ENCODE measurements at places on chromosomes 5 and 9.

DNA sequence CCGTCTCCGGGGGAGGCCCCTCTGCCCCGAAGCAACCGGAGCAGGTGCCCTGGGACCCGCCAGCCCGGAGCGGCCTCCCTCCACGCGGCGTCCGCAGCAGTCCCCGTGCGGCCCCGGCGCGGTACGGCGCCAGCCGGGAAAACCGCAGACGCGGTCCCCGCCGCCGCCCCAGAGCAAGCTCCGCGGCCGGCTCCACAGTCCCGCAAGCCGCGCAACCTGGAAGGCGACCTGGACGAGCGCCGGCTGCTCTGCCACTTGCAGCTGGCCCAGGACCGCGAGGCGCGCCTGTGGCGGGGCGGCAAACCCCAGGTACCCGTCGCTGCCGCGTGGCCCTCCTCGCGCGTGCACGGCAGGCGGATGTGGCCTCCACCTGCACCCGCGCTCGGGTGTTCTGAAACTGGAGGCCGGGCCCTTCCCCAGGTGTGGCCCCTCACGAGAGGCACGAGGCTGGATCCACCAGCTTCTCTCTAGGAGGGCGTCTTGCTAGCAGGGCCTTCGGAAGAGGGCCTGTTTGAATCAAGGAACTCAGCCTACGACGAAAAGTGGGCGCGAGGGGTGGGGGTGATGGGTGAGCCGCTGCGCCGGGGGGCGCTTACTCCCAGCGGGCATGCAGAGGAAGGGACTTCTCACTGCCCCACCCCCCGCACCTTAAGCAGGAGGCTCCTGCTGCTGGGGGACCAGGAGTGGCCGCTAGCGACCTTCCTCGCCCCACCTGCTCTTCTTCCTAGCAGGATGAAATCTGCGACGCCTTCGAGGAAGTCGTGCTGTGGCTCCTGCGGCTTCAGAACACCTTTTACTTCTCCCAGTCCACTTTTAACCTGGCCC is 602 bp downstream of the CCNI2 start:
- peak; percentile 73 for DNase-seq

GRCh38 chr9:116905171-116905588 is 218.1 kb downstream of the TRIM32 start:
- DNase-seq: no peak

DNA sequence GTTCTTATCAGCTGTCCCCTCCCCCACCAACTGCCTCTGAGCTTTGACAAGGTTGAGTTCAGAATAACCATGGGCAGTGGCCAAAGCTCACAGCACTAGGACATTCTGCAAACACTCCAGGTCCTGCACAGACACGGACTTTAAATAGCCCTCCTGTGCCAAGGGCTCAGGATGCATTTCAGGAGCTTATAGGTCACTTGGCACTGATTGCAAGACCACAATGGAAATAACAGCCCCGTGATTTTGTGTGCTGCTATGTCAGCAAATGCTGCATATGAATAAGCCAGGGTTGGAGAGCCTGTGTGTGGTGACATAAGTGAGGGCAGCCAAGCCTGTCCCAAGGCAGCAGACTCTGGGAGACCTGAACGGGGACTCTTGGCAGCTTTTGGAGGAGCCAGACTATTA is 150.7 kb downstream of the DMRT2 start:
- no peak for DNase-seq

- DNase-seq: no peak
Observed at GRCh38 chr5:74632947-74633356, 7.6 kb downstream of the ENC1 start.

- DNase-seq: no peak
Observed at GRCh38 chr9:92725766-92726165, 38.9 kb downstream of the BICD2 start.

DNA sequence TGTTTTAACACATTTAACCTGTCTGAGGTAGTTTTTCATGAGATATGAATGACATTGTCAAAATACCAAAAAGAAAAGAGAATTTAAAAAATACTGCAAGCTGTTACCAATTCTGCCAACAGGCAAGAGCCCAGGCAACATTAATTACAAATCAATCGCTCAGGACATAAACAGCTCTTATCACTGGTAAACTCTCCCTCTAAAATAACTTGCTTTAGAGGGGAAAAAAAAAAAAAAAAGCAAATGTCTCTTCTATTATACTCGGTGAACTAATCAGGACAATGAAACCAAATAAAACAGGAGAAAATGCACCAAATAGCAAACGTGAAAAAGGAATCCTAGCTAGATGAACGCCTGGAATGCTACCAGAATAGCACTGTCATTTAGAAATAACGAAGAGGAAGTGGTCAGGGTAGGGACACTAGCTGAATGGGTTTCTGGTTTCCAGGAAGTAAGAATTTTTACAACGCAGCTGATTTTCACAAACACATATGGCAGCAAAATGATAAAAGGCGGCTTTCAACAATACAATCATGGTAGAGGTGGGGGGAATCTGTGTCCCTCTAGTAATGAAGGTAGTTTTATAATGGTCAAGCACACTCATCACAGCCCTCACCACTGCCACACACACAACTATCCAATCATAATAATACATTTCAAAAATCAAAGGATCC is 94.9 kb downstream of the DENND1A start:
- DNase-seq: no peak

DNA sequence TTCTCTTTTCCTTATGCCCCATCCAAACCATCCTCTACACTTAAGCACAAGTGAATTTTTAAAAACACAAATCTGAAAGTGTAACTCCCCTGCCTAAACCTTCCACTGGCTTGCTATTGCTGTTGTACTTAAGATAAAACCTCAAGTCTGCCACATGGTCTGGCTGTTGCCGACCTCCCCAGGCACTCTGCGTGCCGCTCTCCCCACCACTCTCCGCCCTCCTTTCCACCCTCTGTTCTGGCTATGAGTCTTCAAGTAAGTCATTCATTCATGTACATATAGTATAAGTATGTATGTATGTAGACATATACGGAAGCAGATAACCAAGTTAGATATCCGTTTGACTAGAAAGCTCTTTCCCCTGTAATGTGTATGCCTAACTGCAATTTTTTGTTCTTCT is 94.7 kb upstream of the ANKRD55 start:
- peak; percentile 34 for DNase-seq

DNA sequence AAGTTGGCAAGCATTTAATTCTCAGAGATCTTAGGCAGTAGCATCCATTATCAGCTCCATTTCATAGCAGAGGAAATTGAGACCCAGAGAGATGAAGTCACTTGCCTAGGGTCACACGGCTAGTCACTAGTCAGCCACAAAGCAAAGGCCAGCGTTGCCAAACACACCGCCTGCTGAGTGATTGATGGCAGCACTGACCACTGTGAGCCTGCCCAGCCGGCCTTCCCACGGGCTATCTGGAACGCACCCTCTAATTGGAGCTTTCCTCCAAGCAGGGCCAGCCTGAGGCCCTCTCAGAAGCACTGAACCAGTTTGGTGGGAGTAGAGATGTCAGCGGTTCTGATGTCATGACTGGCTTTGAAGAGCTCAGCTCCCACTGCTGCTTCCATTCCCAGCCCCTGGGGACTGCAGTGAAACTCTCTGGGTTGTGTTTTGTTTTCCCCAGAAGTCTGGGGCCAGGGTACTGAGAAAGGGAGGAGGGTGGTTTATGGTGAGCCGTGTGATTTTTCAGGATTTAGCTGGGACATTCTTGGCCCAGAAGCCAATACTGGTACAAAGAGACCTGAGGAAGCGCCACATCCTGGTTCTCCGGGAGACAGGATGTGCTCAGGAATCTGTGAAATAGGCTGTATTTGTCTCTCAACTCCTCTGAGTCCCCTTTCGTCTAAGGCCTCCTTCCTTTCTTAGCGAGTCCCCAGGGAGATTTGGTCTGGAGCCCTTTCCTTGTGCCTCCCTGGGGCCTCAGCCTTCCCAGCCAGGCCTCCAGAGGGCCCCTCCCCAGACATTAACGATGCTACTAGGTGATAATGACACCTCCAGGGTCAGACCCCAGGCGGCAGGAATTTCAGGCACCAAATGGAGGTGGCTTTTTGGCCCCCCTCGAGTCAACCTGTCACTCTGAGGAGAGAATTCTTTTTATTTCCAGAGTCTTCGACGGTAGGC is 44.5 kb downstream of the SPRY4 start:
- no peak for DNase-seq

- no peak for DNase-seq
Observed at GRCh38 chr9:101354765-101355708, 29.8 kb downstream of the BAAT start.

DNA sequence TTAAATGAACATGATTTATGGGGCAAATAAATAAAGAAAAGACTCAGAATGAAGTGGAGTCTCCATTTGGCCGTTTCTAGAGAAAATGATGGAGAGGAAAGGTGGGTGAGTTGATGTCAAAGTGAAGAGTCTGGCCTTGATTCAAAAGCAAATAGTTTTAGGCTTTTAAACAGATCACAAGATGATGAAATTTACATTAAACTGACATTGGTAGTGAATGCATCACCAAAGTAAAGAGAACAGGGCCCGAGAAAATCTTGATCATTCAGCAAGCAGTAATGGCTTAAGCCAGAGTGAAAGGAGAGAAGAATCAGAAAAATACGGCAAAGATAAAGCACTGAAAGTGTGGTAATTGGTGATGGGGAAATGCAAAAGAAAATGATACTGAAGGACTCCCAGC is 460.0 kb upstream of the SGCD start:
- DNase-seq: no peak

GRCh38 chr5:102798104-102798785 is 43.1 kb downstream of the PAM start:
- no peak for DNase-seq

- no peak for DNase-seq
Observed at GRCh38 chr5:35743644-35744043, 113.0 kb upstream of the IL7R start.

DNA sequence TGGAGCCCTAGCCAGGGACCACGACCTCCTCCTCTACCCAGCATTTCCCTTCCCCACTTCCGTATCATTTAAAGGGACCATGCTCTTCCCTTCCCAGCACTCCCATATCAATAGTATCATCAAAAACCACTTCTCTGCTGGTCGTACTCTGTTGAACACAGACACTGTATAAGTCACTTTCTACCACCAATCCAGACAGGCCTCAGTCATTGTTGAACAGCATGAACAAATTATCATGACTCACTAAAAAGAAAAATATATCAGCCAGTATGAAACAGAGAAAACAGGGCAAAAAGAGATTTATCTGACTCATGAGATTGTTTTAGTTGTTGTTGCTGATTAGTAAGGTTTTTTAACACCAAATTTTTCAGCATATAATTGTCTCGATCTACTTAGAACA is 89.8 kb downstream of the CDKN2A start:
- no peak for DNase-seq

- DNase-seq: no peak
Observed at GRCh38 chr9:16726029-16726428, 144.4 kb downstream of the BNC2 start.

GRCh38 chr5:179297486-179298180 is 47.6 kb downstream of the ADAMTS2 start:
- DNase-seq: no peak

- DNase-seq: no peak
Observed at GRCh38 chr5:173780235-173781234, 107.6 kb upstream of the CPEB4 start.

DNA sequence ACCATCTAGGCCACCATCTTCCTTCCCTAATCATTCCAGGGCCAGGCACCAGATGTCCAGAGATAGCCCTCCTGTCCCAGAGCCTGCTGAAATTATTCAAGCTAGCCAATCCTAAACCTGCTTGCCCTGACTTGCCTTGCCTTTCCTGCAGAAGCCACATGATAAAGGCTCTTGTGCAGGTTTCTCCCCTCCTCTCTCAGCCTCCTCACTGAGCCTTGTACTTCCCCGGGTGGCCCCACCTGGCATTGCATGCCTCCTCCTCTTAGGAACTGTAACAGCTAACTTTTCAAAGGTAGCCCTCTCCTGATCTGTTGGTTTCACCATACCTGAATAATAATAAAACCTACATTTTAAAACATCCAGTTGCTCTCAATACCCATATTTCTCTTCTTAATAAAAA is 42.6 kb downstream of the DIRAS2 start:
- DNase-seq: no peak

- DNase-seq: no peak
Observed at GRCh38 chr9:77472646-77473045, 175.5 kb downstream of the GNA14 start.

- DNase-seq: no peak
Observed at GRCh38 chr5:109740966-109741365, 51.2 kb downstream of the MAN2A1 start.

- DNase-seq: no peak
Observed at GRCh38 chr9:88920645-88921044, 70.6 kb upstream of the S1PR3 start.

- DNase-seq: no peak
Observed at GRCh38 chr9:125544988-125545651, 161.9 kb downstream of the MAPKAP1 start.

GRCh38 chr9:136259517-136259813 is 13.9 kb upstream of the QSOX2 start:
- no peak for DNase-seq

GRCh38 chr5:181188700-181189362 is 16.2 kb downstream of the TRIM7 start:
- peak; percentile 87 for DNase-seq

- DNase-seq: no peak
Observed at GRCh38 chr5:38913714-38914113, 67.9 kb downstream of the OSMR start.

DNA sequence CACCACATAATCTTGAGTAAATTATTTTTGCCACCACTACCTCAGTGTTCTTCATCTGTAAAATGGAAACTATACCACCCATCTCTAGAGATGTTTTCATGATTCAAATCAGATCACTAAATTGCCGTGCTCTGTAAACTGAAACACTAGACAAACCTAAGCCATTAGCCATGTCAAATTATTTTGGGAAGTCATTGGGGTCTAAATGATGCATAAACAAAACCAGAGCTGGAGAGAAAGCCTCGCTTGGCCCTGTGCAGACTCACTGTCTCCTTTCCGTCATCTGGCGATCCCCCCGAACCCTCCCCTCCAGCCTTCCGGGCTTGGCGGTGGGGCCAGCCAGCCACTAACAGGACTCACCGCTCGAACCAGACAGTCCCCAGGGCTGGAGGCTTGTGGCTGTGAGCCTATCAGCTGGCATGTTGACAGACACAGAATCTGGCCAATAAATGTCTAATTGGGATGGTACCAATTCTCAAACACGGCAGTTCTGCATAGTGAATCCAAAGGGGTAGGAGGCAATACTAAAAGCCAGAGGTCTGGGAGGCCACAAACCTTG is 256.5 kb downstream of the SEC61B start:
- no peak for DNase-seq

GRCh38 chr5:129781594-129781993 is 33.7 kb downstream of the MINAR2 start:
- DNase-seq: no peak

DNA sequence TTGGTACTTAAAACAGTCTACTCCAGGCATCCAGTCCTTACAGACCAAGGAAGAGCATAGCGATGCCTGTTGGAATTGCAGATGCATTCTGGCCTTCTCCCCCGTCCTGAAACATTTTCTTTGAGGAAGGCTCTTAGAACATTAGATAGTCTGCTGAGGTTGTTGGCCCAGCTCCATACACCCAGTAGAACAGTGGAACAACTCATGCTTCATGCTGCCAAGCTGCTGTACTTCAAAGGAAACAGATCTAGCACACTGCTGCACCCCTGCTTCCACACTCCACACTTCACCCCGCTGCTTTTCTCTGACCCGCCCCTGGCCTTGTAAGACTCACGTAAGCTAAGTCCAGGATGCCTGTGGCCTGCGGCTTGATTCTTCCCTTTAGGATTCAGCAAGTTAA is 33.4 kb upstream of the NCS1 start:
- no peak for DNase-seq

- DNase-seq: no peak
Observed at GRCh38 chr9:26169708-26170107, 491.5 kb upstream of the TUSC1 start.
